ENCODE measurements at places on chromosomes 13 and 19.

- no peak for DNase-seq
Measured at GRCh38 chr19:49988433-49988832, 27.5 kb upstream of the SIGLEC11 start.

- no peak for DNase-seq
Measured at GRCh38 chr13:62512194-62513141, 1096.8 kb upstream of the PCDH20 start.

- no peak for DNase-seq
Measured at GRCh38 chr13:26708007-26708297, 52.6 kb downstream of the GPR12 start.

GRCh38 chr13:113759525-113760137 lies 605 bp downstream of the TMEM255B start:
- DNase-seq = peak; percentile 31

GRCh38 chr19:43594710-43595604 lies 977 bp downstream of the IRGQ start:
- no peak for DNase-seq

GRCh38 chr13:33509642-33510229 lies 224.2 kb upstream of the STARD13 start:
- no peak for DNase-seq
